NCI-H146 (cell line): ENCODE measurements at places on chromosomes 11 and 22.
A peak's percentile ranks its signal among the peaks of the same experiment; 100 is the strongest.

GRCh38 chr11:11334607-11335006 lies 18.4 kb downstream of the CSNK2A3 start:
- no peak for DNase-seq

DNA sequence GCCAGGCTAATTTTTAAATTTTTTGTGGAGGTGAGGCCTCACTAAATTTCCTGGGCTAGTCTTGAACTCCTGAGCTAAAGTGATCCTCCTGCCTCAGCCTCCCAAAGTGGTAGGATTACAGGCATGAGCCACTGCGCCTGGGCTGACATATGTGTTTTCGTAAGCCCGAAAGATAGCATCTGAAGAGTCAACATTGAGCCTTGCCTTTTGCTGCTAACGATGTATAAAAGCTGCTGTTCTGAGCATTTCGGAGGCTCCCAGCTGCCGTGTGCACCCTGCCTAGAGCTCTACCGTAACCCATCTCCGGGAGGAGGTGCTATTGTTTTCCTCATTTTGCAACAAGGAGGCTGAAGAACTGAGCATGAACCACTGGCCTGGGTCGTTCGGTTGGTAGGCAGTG lies 18.1 kb upstream of the PPP6R3 start:
- DNase-seq: peak; percentile 37

DNA sequence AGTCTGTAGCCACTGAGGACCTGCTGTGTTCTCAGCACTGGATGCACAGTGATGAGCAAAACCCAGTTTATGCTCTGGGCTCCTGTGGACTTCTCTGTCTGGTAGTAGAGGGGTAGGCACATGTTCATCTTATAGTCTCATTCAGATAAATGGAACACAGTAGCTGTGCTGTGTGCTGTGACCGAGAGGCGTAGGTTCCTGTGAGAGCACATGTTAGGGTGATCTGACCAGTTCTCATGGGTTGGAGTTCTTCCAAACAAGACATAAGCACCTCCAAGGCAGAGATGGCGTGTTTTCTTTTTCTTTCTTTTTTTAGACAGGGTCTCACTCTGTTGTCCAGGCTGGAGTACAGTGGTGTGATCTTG lies 154.8 kb upstream of the RASSF10 start:
- no peak for DNase-seq

GRCh38 chr22:35795476-35795875 lies 77.8 kb downstream of the APOL5 start:
- no peak for DNase-seq

DNA sequence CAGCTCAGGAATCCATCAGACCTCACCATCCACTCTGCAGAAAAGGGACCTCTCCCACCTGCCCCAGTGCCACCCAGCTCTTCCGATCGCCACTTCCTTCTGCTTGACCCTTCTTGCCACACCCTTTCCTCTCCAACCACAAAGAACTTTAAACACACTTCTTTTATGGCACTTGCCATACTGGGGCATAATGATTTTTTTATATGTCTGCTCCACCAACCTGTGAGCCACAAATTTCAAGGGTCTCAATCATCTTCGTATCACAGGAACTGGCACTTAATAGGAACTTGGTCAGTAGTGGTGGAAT lies 11.7 kb upstream of the MYH9 start:
- no peak for DNase-seq

GRCh38 chr11:127803755-127804154 lies 783.6 kb downstream of the ETS1 start:
- no peak for DNase-seq

- no peak for DNase-seq
Measured at GRCh38 chr11:94941131-94941530, 32.2 kb downstream of the CWC15 start.

DNA sequence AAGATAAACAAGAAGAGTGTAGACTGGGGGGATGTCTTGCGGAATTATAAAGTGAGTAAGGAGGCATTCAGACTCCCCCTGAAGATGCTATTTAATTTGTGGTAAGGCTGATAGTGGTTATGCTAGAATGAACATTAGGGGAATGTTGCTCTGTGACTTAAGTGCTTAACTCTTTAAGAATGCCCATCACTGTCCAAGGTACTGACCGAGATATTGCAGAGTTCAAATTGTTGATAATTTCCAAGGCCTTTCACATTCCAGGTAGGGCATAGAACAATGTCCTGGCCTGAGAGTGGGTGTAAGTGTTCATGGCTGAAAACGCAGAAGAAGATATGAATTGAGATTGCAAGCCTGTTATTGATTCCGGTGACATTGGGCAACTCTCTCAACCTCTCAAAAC lies 90.3 kb upstream of the SEZ6L start:
- no peak for DNase-seq

DNA sequence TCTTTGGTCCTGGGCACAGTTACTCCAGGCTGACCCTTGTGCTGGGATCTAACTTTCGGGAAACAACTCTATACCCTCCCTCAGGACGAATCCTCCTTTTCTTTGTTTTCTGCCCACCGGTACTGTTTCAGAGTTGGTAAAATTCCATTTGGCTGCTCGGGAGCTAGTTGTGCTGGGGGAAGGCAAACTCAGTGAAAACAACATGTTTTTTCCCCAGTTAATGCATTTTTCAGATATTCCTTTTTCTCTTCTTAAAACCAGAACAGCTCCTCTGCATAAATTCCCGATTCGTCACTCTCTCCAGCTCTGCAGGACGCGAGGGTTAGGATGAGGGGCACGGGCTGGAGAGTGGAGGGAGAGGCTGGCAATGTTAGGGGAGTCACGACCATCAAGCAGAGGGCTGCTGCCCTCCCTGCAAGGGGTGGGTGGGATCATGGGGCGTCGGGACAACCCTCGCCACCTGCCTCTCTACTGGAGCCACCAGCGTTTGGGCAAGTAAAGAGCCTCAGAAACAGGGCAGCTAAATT lies 31.3 kb downstream of the LRRC10B start:
- DNase-seq: no peak

DNA sequence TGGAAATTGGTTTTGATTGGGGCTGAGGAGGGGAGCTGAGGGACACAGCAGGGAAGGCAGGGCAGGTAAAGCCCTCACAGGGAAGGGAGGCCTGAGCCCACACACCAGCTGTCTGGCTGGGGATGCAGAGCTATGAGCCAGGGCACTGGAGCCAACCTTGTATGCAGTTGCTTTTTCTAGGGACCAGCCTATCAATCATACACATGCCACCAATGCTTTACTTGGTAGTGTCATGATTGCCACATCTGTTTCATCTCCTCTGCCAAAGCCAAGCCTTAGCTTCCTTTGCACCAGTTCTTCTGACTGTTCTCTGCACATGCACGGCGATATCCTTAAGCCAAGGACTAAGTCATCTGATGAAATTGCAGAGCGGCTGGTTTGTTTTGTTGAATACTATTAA lies 207.1 kb upstream of the PLET1 start:
- no peak for DNase-seq

DNA sequence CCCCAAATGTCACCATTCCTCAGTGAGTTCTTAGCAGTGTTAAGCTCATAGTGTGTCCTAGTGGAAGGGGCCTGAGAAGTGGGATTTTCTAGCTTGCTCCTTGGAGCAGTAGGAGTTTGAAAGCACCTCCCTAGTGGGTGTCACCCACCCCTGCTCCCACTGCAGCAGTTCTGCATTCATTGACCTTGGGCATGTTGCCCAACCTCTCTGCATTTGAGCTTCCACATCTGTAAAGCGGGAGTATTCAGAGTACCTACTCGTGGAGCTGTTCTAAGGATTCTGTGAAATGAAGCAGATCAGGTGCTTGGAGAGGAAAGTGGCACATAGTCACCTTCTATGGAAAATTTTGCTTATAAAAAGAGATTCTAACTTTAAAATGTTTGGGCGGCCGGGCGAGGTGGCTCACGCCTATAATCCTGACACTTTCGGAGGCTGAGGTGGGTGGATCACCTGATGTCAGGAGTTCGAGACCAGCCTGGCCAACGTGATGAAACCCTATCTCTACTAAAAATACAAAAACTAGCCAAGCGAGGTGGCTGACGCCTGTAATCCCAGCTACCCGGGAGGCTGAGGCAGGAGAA lies 16.9 kb downstream of the LMO2 start:
- no peak for DNase-seq

- DNase-seq: no peak
Measured at GRCh38 chr11:68542617-68543016, 82.1 kb downstream of the PPP6R3 start.

GRCh38 chr22:19709063-19709769 lies 5.1 kb upstream of the SEPTIN5 start:
- DNase-seq: no peak

GRCh38 chr11:114130115-114130576 lies 70.6 kb downstream of the ZBTB16 start:
- DNase-seq: no peak

- DNase-seq: no peak
Measured at GRCh38 chr11:19200410-19201201, 1.2 kb downstream of the CSRP3 start.

- no peak for DNase-seq
Measured at GRCh38 chr11:69435161-69435986, 46.1 kb upstream of the LINC01488 start.

GRCh38 chr11:71218789-71219499 lies 33.4 kb downstream of the SHANK2 start:
- DNase-seq: no peak

DNA sequence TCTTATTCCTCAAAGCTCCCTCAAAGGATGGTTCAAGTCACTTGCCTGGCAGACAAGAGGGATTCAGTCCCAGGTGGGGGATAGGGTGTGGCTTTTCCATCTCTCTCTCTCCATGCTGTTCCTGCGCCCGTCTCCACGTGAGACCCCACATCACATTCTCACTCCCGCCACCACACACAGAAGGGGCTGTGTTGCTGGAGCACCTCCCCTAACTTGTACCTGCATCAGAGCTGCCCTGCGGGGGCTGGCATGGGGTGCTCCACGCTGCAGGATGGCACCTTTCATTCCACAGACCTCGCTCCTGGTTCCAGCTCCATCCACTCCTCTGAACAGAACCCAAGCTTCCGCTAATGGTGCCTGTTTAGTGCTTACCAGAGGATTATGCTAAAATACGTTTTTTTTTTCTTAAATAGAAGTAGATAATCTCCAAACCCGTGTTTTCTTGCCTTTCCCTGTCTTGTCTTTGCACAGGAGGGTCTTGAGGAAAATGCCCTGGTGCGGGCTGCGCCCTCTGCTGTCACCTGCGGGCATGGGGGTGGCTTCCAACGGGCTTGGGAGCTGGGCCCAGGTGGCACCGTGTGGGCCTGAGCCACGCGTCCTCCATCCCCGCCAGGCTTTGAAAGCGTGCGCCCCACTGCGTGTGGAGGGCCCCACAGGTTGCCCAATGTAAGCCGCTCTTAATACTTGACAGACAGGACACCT lies 985.6 kb downstream of the BRD1 start:
- DNase-seq: no peak

- DNase-seq: peak; percentile 4
Measured at GRCh38 chr22:36510966-36511881, 4.4 kb upstream of the FOXRED2 start.

DNA sequence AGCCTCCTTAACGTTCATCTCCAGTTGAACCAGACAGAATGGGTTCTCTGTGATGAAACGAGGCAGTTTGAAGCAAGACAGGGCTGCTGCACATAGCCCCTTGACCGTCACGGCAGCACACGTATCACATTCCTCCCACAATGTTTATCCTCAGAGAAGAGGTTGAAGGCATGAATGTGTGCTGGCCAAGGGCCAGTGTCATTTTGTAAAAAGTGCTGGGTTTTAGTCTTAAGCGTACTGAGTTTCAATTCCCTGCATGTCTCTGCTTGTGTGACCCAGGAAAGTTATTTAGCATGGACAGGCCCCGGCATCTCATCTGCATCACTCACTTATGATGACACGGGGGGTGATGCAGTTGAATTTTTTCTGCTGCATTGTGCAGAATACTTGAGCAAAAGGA lies 31.6 kb downstream of the TTC12 start:
- no peak for DNase-seq

GRCh38 chr11:61338783-61339489 lies 5.9 kb downstream of the TKFC start:
- DNase-seq: no peak

DNA sequence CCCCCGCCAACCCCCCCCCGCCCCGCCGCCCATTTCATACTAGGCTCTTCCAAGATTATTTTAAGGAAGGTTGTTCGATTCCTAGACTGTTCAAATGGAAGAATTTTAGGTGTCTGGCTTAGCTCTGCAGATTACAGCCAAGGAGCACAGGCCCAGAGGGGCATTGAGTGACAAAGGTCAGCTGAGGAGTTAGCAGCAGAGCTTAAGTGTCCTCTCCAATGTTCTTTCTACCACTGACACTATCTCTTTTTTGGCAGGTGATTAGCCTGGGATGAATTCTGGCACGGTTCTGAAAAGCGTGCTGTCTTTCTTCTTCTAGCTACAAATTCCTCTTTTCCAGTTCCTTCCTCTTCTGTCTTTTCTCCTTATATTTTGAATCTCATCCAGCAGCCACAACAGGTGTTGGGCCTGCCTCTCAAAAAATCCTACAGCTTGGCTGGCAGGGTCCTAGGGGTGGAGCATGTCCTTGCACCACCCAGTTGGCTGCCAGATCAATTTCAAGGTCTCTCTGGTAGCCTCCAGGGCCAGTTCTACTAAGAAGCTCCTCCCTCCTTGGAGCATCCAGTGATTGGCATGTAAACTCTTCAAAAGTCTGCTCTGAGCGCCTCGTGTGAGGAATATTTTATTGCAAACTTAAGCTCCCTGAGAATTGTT lies 23.0 kb downstream of the KCNE3 start:
- peak; percentile 21 for DNase-seq

DNA sequence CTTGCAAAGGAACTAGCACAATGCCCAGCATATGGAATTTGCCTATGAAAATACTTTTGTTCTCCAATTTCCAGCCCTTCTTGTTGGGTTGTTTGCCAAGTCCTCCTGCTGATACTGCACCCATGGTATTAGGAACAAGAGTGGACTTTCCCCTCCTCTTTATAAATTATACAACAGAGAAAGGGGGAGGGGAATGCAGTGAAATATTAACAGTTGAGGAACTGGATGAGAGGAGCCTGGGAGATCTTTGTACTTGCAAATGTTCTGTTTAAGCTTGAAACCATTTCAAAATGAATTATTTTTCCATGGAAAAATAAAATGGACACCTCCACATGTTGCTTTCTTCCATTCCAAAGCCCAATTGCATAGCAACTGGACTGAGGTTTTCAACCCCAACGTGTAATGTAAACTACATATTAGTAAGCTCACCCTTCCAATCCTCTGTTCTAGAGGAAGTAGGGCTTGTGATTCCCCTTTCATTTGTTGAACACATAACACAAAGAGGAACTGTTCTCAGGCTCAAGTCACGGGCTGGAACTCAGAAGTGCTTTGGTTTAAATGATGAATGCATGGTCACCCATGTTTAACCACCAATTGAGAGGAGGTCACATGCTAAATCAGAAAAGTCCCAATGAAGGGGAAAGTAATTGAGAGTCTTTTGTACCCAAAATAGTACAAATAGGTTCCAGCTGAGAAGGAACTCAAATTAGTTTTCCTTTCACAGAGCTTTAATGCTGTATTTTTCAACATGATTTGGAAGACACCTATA lies 66.2 kb upstream of the ZC3H12C start:
- no peak for DNase-seq

DNA sequence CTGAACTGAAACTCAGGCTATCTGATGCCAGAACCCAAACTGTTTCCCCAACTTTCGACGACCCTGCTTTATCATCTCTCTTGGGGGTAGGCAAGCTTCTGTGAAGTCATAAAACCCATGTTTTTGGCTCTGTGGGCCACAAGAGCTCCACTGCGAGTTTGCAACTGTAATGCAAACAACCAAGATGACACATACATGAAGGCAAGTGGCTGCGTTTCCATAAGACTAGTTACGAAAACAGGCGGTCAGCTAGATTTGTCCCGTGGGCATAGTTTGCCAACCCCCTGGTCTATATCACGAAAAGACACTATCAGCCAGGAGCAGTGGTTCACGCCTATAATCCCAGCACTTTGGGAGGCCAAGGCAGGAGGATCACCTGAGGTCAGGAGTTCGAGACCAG lies 37.5 kb downstream of the TPST2 start:
- no peak for DNase-seq

GRCh38 chr22:31945971-31946680 lies 1.8 kb downstream of the YWHAH start:
- DNase-seq: no peak
